Naive thymus-derived CD4-positive, alpha-beta T cell (primary cell): ENCODE measurements at places on chromosomes 13 and 19.

GRCh38 chr13:29369060-29369743 lies 226.3 kb downstream of the SLC7A1 start:
- no peak for DNase-seq

DNA sequence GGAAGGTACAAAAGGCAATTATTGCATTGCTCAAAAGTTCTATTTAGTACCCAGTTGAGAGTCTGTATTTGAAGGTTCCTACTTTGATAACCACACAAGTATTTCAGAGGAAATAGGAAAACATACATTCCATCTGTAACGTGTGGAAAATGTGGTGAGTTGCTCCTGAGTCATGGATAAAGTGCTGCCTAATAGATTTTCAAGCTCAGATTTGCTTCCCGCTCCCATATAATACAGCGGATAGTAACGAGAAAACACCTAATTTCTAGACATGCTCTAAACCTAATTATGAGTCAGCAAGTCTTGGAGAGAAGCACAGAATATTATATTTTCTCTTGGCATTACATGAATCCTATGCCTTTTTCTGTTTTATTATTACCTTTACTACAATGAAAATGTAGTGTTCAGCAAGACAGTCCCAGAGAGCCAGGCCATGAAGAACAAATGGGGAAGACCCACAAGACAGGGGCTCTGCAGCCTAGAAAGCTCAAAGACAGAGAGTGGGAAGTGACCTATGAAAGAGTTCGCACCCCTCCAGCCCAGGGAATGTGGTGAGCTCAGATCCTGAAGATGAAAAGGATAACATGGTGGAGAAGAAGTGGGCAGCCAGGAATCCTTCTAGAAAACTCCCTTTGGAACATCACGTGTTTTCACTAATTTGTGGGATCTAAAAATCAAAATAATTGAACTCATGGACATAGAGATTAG lies 116.1 kb downstream of the STARD13 start:
- no peak for DNase-seq

DNA sequence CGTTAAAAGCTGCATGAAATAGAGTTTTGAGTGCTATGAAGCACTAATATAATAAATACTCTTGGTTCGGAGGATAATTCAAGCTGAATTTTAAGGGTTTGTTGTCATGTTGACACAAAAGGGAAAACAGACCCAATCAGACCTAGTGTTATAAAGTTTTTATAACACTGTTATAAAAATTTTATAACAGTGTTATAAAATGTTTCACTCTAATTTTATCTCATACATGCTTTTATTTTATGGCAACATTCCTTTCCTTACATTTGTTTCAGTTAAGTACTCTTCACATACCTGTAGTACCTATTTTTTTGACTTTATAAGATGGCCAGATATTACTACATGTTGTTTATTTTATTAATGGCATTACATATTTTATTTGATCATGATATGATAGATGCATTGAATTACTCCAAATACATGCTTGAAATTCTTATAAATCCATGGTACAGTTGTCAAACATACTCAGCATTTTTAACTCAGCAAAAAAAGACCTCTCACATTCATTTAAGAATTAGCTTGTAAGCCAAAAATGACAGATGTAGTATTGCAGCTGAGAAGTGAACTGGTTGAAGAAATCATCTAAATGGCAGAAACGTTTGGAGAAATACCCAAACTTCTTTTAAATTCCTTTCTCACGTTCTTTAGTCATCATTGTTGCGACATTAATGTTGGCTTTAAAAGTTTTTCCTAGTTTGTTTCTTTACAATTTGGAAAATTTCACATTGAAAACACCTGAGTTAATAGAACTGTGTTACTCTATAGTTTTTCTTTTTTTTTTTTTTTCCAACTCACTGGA lies 104.5 kb downstream of the PIBF1 start:
- DNase-seq, result no peak

DNA sequence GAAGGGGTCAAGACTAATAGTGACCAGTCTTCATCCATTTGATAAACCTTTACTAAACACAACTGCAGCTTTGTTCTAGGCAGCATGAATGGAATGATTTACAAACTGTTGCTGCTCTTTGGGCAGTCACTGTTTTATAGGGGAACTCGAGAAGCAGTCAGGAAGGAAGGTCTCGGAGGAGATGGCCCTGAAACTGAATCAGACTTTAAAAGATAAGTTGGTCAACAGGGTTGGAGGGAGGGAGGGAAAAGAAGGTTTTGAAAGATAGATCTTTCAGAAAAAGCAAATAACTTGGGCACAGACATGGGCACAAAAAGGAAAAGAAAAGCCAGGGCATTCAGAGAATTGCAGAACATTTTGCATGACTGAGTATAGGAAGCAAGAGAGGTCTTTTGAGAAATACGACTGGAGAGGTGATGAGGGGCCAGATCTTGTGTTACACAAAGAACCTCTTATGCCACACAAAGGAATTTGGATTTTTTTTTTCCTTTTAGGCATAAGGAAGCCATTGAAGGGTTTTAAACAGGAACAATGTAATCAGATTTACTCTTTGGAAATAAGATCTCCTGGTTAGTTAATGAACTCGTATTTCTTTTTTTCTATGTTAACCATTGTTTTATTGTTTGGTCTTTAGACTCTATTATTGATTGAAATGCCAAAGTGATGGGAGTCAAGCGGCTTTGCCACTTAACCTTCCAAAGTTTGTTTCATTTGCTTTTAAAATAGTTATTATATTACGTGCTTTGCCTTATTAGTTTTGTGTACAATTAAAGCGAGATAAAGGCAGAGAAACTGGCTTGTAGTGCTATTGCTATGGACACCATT lies 37.5 kb upstream of the SACS start:
- DNase-seq, result no peak

GRCh38 chr19:57465680-57466381 lies 8.9 kb upstream of the VN1R1 start:
- DNase-seq, result peak; percentile 2

GRCh38 chr13:31441800-31442510 lies 242.2 kb downstream of the B3GLCT start:
- no peak for DNase-seq

- DNase-seq, result no peak
Measured at GRCh38 chr19:16061943-16062342, 14.4 kb upstream of the TPM4 start.

GRCh38 chr19:36009220-36009619 lies 607 bp upstream of the SYNE4 start:
- DNase-seq, result peak; percentile 29

GRCh38 chr13:25608181-25608580 lies 236.4 kb downstream of the ATP8A2 start:
- DNase-seq, result no peak

- no peak for DNase-seq
Measured at GRCh38 chr13:27267596-27267995, 3.0 kb upstream of the RASL11A start.

DNA sequence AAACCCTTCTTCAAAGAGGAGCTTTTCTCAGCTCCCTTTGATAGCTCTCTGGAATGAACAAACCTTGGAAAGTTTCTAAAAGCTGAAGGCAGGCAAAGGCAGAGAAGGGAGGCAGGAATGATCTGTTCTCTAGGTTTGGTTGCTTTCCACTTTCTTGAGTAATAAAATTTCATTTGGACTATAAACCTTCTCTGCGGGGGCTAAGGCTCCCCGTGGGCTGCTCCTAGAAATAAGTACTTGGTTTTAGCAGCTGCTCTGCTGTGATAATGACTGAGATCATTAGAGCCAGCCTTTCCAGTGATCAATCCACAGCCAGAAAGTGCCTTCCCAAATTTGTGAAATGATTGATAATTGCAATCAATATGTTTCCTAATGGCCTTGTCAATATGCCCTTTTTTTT lies 183.8 kb upstream of the HTR2A start:
- DNase-seq, result no peak

GRCh38 chr19:10004617-10005016 lies 5.7 kb downstream of the COL5A3 start:
- no peak for DNase-seq
